T47D (cell line): ENCODE measurements at places on chromosomes 12 and 14.

DNA sequence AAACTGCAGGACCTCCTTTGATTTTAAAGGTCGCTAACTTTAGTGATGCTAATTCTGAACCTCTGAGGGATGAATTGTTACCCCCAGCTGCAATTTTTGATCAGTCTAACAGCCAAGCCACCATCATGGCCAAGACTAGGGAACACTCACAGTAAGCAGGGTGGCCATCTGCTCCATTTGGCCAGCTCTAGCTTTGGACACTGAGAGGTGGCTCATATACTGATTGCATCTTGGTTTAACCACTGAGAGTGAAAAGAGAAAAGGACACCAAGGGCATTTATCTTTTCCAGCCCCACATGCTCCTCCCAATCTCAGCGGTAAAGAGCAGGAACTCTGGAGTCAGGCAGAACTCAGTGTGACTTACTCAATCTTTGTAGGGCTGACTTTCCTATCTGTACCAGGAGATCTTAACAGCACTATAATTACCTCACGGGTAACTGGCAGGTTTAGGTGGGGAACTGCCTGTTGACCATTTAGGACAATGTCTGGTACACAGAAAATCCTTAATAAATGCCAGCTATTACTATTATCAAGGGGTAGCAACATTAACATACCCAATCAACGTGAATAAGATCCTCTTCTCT, 6.2 kb downstream of the LPCAT3 start:
- DNase-seq, result no peak

DNA sequence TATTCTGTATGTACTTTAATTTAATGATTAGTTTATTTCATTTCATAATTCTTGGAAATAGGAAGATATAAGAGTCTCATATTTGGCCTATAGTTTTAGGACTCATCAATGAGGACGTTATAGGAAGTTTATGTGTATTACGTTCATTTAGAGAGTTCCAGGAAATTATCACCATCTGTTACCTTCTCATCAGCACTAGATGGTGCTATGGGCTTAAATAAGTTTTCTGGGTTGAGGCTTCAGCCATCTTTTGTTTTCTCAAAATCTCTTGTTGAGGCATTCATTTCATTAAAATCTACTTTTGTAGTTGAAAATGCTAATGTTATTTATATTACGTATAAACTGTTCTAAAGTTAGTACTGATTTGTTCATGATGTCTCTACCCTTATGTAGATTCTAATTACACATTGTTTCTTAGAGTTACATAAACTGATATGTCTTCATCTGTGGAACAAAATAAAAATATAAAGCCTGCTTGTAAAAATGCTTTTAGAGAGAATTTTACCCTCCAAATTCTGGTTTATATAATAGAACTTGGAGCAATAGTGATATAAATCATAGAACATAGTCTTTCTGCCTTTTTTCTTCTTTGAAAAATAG, 89.2 kb downstream of the CFAP54 start:
- DNase-seq, result peak; percentile 42

DNA sequence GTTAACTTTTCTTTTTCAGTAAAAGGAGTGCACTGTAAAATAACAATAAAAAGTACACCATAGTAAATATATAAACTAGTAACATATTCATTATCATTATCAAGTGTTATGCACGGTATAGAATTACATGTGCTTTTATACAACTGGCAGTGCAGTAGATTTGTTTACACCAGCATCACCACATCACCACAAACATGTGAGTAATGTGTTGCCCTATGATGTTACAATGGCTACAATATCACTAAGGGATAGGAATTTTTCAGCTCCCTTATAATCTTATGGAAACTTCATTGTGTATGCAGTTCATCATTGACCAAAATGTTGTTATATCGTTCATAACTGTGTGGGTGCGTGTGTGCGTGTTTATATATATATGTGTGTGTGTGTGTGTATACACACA, 23.5 kb upstream of the NEDD1 start:
- DNase-seq, result no peak

GRCh38 chr14:53265025-53265424, 111.9 kb upstream of the DDHD1 start:
- DNase-seq, result no peak

DNA sequence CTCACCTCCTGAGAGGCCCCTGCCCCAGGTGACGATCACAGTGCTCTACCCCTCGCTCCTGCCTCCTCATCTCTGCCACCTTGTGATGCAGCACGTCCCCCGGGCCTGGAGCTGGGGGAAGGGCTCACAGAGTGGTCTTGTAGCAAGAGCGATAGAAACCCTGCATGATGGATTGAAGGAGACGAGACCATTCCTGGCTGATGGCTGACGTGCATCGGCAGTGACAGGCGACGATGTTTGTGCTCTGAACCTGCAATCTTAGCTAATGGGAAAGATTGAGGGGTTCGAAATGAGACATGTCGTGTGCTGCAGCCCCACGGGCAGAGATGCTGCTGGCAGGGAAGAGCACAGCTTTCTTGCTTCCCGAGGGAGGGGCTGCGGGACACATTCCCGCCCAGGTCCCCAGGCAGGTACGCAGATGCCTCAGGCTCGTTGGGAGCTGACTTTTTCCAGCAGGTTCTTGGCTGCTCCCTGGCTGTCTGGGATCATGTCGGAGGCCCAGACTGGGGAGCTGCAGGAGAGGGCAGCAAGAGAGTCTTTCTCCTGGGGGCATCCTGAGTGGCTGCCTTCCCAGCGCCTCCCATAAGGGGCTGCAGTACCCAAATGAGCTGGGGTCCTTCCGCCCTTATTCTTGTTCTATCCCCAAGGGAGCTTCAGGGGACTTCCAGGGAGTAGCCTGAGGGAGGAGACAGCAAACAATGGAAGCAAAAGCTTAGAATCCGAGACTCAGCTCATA, 38.7 kb upstream of the GPATCH2L start:
- DNase-seq, result no peak

- no peak for DNase-seq
These were observed 286.3 kb downstream of the NUAK1 start for GRCh38 chr12:105852496-105852895.

- no peak for DNase-seq
These were observed 6.7 kb downstream of the CIT start for GRCh38 chr12:119870457-119870856.

DNA sequence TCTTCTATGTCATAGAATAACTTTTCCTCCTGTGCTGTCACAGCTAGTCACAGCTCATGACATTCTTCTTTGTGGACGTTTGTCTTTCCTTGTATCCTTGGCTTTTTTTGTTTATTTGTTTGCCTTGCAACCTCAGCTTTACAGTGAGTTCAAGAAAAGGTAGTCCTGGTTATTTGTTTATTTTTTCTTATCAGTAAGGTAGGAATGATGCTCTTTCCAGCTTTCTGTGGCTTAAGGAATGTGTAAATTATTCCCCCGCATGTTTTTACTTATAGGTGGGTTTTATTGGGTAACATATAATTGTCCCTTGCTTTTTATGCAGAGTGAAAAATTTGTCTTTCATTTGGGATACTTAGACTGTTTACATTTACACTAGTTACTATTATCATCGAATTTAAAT, 1673.6 kb upstream of the FLRT2 start:
- DNase-seq, result no peak

GRCh38 chr12:103181366-103182152, 224.1 kb downstream of the ASCL1 start:
- no peak for DNase-seq

- no peak for DNase-seq
These were observed 27.6 kb upstream of the ETV6 start for GRCh38 chr12:11621797-11622423.

DNA sequence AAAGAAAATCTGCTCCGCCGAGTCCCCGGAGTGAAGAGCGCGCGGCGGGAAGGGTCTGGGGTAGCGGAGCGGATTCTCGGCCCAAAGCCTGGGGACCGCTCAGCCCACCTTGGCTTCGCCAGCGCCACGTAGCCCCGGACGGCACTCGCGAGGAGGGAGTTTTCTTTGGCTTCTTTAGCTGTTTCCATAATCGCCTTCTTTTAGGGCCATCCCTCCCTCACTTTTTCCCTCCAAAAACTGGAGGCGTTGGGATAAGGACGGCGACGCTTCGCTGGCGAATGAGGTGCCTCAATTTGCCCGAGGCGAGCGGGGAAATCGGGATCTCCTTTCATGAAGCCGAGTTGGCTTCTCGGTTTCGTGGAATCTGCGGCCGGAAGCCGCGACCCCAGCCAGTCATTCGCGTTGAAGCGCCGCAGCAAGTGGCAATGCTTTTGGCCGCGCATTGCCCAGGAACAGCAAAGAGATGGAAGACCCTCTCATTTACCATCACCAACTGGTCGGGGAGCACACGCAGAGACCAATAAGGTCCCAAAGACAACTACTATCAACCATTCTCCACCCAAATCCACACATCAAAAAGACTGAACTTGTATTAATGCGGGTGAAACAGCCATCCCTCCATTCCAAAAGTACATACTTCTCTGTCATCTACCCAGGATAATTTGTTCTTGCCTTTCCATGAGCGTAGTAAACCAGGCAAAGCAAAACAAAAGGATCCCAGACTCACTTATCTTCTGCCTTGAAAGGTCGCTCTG, 8.4 kb upstream of the SIX1 start:
- DNase-seq, result peak; percentile 55

DNA sequence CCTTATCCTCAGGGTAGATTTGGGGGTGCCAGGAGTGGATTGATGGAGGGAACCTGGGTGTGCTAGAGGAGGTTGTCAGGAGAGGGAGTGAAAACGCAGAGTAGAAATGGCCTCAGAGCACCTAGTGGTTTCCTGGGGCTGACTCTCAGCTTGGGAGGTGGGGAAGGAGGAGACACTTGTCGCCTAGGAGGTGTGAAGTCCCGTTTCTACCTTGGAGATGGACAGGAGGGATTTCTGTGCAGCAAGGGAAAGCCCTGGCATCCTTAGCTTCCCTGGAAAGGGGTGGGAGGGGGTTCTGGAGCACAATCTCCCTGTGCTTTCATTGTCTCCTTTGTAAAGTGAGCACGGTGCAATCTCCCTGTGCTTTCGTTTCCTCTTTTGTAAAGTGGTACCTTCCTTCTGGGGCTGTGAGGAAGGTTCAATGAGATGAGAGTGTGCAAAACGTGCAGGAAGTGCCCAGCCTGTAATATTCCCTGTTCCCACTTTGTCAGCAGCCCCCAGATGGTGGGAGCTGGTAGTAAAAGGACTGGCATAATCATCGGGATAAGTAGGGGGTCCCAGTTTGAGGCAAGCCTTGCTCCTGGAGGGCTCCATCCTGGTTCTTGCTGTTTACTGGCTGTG, 1.6 kb downstream of the OAS3 start:
- DNase-seq, result no peak

GRCh38 chr14:32367516-32367915, 38.4 kb downstream of the AKAP6 start:
- DNase-seq, result no peak

DNA sequence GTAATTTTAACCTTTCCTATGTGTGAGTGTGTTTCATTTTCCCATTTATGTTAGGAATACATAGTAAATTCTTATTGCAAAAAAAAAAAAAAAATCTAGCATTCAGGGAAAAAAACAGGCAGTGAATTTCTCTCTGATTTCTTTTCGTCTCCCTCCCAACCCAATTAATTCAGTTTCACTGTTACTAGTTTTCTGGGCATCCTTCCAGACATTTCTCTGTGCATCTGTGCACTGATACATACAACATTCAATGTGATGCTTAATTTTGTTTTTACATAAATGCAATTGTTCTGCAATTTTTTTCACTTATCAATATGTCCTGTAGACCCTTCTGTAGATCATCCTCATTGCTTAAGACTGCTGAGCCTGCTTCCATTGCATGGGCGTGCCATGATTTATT, 694.3 kb upstream of the TBX3 start:
- DNase-seq, result no peak

DNA sequence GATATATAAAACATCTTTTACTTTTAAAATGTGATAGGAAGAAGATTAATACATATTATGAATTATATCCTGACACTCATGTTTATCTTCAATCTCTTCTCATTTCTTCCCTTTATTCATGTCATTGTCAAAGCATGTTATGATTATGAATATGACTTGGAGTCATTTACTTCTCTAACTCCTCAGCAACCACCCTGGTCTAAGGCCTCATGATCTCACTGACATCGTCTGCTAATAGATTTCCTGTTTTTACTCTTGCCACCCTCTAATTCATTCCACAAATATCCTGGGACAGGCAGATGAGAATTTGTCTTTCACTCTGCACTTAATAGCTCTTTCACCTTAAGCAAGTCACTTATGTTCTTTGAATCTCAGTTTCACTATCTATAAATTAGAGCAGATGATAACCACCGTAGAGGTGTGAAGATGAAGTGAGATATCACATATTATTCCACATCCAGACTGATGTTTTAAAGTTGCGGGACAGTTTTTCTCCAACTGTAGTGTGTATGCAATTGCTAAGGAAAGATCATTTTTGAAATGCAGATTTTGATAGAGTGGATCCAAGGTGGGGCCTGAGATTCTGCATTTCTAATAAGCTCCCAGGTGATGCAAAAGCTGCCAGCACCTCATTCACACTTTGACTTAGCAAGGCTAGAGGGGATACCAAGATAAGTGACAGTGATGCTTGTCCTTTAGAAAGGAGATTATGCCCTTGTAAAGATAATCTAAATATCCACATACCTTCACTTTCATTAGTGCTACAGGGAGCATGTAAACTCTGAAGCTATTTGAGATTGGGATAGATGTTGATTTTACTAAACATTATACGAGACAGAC, 3.3 kb upstream of the IAPP start:
- DNase-seq, result no peak

GRCh38 chr14:103723748-103724081, 8.1 kb downstream of the ZFYVE21 start:
- DNase-seq, result no peak

DNA sequence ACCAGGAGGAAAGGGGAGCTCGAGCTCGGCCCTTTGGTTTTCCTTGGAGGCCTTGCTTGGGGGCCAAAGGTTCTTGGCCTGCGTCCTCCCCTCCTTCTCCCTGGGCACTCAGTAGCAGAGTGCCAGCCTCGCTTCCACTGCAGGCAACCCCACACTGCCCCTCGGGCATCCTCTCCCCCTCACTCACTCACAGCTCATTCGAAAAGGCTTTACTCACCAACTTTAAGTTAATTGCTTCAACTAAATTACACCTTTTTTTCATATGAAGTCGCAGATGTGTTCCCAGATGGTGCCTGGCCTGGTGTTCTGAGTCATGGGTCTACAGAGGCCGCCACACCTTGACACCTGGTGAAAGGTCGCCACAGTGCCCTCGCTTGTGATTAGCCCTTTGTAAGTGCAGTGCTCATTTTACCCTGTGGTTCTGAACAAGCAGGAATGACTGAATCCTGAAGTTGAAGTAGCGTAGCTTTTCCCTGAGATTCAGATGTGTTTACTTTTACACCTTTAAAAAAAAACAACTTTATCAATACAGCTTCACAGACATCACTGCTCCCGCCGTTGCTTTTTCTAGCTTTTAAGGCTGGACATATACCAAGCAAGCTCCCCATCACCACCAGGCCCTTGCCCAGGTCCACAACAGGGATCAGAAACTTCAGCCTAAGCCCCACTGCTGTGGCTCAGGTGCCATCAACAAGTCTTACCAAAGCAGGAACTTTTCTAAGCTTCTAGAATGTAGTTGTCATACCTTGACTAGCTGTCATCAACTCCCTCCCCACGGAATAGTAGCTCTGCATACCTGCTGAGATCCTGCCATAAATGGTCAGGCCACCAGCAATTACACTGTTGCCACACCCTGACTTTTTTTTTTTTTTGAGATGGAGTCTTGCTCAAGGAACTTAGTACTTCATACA, 20.3 kb upstream of the ADIPOR2 start:
- DNase-seq, result no peak

- no peak for DNase-seq
These were observed 83.4 kb upstream of the ESRRB start for GRCh38 chr14:76292561-76292960.
